ENCODE measurements at places on chromosomes 11 and 22. TPM values are rescaled to one million over a fixed set of nuclear protein-coding genes. Genes with fewer than 3 reads are reported as not detected.

Gene SPINDOC
- 15.4 TPM for total RNA-seq

Gene GGTLC2
- not detected for total RNA-seq

Gene OR5F1
- total RNA-seq = not detected

Gene PHLDA2
- 7.6 TPM for total RNA-seq

Gene USP35
- total RNA-seq = 11.0 TPM

Gene ZC3H7B
- 44.1 TPM for total RNA-seq

Gene BEST1
- total RNA-seq = 3.1 TPM

Gene VSTM5
- 0.62 TPM for total RNA-seq

Gene EHF
- not detected for total RNA-seq

Gene ENDOD1
- total RNA-seq = 53.7 TPM

Gene PGGHG
- 10.7 TPM for total RNA-seq

Gene KCNJ1
- under 0.01 TPM for total RNA-seq

Gene TNNI2
- total RNA-seq = not detected

Gene HBD
- total RNA-seq = 0.77 TPM

Gene MICAL3
- total RNA-seq = 17.9 TPM

Gene IGF2
- 0.11 TPM for total RNA-seq

Gene SLC5A1
- total RNA-seq = not detected

Gene ZNF214
- 7.0 TPM for total RNA-seq

Gene MFRP
- total RNA-seq = not detected

Gene FADS1
- total RNA-seq = 168 TPM

Gene OR52I2
- total RNA-seq = under 0.01 TPM

Gene PSMC3
- total RNA-seq = 149 TPM

Gene CD44
- total RNA-seq = 419 TPM

Gene TSPAN4
- total RNA-seq = 133 TPM

Gene CRACR2B
- 1.9 TPM for total RNA-seq

Gene GTSE1
- total RNA-seq = 16.8 TPM

Gene GGT5
- 1.9 TPM for total RNA-seq

Gene TSGA10IP
- 0.11 TPM for total RNA-seq

Gene C22orf31
- total RNA-seq = not detected

Gene MMP10
- total RNA-seq = 1.2 TPM

Gene SUSD2
- 8.6 TPM for total RNA-seq

Gene UCP2
- total RNA-seq = 2.8 TPM

Gene GPR152
- total RNA-seq = not detected

Gene ROBO4
- 3.0 TPM for total RNA-seq

Gene SMC1B
- total RNA-seq = under 0.01 TPM

All from uterine smooth muscle cell (primary cell).